ENCODE measurements at places on chromosomes 11 and 22. TPM values are rescaled to one million over a fixed set of nuclear protein-coding genes. Genes with fewer than 3 reads are reported as not detected.

Gene RASD2
- total RNA-seq = 1.4 TPM

Gene LSP1
- total RNA-seq = 297 TPM

Gene BTBD18
- not detected for total RNA-seq

Gene LIF
- total RNA-seq = 5.3 TPM

Gene BET1L
- 48.9 TPM for total RNA-seq

Gene AP2A2
- 74.0 TPM for total RNA-seq

Gene GALNT18
- total RNA-seq = not detected

Gene ISX
- total RNA-seq = not detected

Gene FAM111B
- 1.4 TPM for total RNA-seq

Gene TRIM22
- 293 TPM for total RNA-seq

Gene RRP7A
- total RNA-seq = 45.7 TPM

Gene OR8D4
- total RNA-seq = not detected

Gene TREH
- total RNA-seq = not detected

Gene C11orf86
- total RNA-seq = not detected

Gene RIC3
- 38.8 TPM for total RNA-seq

Gene TRPT1
- 16.2 TPM for total RNA-seq

Gene PC
- total RNA-seq = 7.4 TPM
